ENCODE measurements at places on chromosomes 13 and 19.

DNA sequence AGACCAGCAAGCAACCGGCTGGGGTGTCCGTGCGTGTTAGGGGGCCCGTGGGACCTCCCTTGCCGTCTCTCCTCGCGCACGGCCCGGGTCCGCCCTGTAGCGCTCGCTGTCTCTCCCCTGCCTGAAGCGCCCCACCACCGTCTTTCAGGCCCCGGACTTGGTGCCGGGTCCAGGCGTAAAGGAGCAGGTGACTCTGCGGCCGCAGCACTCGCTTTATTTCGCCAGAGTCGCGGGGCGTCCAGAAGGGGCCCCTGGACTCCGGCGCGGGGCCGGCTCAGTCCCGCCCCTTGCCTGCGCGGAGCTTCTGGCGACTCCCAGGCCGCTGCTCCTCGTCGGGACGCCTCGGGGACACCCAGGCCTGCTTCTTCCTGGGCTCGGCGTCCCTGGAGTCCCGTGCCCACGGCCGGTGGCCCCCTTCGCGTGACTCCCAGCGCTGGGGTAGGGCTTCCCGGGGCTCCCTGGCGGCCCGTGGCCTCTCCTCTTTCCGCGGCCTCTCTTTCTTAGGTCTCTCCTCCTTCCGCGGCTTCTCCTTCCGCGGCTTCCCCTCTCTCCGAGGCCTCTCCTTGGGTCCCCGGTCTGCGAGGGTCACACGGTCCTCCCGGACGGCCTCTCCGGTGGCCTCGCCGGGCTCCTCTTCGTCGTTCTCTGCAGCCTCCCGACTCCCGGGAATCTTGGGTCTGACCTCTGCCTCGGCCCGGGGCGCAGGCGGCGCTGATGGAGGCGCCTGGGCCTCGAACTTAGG is 3.1 kb downstream of the AMH start:
- no peak for DNase-seq

- peak; percentile 32 for DNase-seq
Measured at GRCh38 chr19:2949939-2950285, 5.1 kb upstream of the ZNF77 start.

- DNase-seq: no peak
Measured at GRCh38 chr19:43562698-43563241, 12.6 kb downstream of the XRCC1 start.

DNA sequence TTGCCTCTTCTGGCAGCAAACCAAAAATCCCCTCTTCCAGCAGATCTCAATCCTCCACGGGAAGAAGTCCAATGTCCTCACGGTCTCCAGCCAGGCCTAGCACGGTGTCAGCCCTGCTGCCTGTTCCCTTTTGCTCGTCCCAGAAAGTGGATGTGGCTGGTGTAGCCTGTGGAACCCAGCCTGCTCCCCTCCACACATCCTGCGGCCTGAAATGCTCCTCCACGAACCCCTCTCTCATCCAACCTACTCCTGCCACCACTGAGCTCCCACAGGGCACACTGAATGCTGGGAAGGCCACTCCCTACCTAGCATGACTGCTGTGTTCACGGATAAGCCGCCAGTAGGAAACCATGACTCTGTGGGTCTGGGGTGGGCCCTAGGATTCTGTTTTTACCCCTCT is 3.0 kb downstream of the MBOAT7 start:
- no peak for DNase-seq

- no peak for DNase-seq
Measured at GRCh38 chr19:37963190-37963936, 56.4 kb downstream of the SIPA1L3 start.

GRCh38 chr19:37221136-37221535 is 3.1 kb downstream of the ZNF383 start:
- DNase-seq: no peak

GRCh38 chr19:18110609-18111232 is 13.1 kb downstream of the MAST3 start:
- DNase-seq: no peak

DNA sequence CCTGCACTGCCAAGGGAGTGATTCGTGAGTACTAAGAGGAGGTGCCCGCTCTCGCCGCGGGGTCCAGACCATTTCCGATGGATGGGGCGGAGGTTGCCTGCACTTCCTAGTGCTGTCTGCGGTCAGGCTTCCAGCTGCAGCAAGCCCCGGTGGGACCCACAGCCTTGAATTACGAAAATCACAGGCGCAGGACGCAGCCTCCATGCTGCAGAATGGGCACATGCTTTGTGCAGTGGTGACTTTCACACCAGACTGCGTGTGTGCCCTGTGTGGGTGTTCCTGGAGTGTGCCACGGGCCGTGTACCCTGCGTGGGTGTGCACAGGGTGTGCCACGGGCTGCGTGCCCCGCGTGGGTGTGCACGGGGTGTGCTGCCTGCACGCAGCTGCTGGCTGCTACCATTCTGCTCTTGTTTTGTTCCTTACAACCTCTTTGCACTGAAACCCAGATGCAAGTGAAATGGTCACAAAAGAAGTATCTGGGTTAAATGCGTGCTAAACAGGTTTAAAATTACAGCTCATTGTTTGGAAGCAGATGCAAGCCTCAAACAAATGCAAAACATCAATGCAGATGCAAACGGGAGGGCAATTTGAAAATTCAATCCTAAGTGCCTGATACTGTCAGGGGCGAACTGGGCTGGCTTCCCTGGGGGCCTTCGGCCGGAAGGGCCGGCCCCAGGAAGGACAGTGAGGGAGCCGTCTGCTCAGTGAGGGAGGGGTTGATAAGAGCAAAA is 221.2 kb upstream of the SOX1 start:
- peak; percentile 64 for DNase-seq

GRCh38 chr13:97397267-97397666 is 36.7 kb upstream of the RAP2A start:
- no peak for DNase-seq

- DNase-seq: no peak
Measured at GRCh38 chr13:27341616-27342015, 71.0 kb downstream of the RASL11A start.

GRCh38 chr19:41845001-41845050 is at the start of gene DMRTC2:
Gene DMRTC2 (plus strand): TSS chr19:41845042. CDS start chr19:41847429, 2,387 bp downstream.
- DNase-seq: no peak

DNA sequence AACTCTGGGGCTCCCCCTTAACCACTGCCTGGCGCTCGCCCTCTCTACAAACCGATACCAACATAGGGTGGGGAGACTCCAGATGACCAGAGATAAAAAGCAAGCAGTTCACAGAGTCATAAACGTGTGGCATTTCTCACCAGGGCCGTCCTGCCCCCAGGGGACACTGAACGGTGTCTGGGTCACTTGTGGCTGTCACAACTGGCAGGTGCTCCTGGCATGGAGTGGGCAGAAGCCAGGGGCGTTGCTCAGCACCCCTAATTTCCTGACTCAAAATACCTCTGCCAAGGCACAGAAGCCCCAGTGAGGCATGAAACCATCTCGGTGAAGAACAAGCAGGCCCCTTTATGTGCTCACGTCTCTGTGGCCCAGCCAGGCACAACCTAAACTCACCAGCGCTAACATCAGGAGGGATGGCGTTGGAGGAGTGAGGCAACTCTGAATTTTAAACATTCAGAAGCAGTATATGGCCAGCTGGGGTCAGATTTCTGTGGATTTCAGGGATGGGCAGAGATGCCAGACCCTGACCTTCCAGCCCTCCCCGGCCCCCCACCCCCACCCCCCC is 1.8 kb downstream of the PIP5K1C start:
- DNase-seq: no peak
